ENCODE measurements at places on chromosomes 2 and 18.

DNA sequence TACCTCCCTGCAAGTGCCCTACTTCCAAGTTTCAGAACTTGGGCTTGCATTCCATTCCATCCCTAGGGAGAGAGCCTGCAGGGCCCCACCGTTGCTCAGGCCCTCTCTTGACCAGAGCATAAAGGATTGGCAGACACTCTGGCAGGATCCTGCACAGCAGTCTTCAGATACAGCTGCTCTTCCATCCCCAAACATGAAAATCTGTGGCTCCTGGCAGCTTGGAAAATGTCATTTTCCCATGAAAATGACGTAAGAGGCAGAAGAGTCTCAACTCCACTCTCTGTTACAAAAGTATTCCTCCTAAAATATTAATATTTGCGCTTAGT is 162.6 kb downstream of the GFPT1 start:
- no peak overlapping the region for H3K4me3 ChIP-seq
- H3K27me3 ChIP-seq, result no peaks in the 10 kb centered on the region
- H3K36me3 ChIP-seq, result no peaks in the 10 kb centered on the region
- no peaks in the 10 kb centered on the region for H3K4me1 ChIP-seq

DNA sequence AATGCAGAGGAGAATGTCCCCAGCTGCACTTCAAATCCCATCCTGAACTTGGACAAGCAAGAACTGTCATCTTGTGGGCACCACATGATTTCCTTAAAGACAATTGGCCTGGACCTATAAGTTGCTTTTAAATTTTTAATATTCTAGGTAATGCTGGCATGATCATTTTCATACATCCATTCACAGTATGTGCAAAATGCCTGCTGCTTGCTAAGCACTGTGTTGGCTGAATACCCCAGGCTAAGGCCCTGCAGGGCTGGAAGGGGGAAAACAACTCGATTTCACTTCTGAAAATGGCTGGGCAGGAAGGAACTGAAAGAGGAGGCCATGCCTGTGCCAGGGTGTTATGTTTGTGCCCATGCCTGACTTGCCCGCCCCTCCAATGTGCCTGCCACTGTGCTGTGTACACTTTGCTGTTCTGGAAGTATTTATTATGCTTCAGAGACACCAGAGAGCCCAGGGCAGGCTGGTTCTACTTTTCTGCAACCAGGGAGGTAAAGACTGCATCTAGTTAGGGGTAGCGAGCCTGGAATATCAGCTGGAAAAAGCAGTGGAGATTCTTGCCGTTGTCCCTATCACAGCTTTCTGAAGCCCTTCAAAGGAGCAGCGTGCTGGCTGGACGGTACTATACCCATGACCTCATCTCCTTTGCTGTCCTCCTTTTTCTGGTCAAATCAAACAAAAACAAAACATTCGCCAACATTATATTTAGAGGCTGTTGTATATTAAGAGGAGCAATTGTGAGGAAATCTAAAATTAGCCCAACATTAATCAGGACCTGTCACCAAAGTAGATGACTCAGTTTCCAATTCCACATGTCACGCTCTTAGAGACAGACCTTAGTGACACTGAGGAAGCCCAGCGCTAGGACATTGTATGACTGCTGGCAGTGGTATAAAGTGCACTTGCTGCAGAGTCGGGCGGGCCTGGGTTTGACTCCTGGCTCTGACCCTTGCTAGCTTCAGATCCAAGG is 158.1 kb downstream of the DDX1 start:
- DNase-seq, result no peak
- no peak overlapping the region for H3K27ac ChIP-seq
- H3K4me1 ChIP-seq, result no peaks in the 10 kb centered on the region

DNA sequence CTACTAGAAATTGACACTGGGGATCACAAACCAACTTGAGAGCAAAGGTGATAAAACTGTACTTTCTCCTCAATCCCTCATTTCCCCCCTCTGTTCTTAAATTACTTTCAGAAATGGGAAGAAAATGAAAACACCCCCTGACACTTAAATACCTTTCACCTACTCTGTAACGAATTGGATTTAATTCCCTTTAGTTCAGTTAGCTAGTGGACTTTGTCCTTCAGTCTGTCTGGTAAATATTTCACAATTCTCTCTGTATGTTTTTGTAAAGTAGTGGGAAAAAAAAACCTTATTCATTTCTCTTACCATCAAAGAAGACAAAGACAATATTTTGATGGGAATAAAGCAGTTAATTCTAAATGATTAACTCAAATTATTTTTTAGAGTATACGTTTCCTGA is 85.7 kb downstream of the CDH2 start:
- H3K27me3 ChIP-seq, result no peaks in the 10 kb centered on the region
- no peak overlapping the region for H3K27ac ChIP-seq
- no peak for DNase-seq
- no peaks in the 10 kb centered on the region for H3K4me1 ChIP-seq

DNA sequence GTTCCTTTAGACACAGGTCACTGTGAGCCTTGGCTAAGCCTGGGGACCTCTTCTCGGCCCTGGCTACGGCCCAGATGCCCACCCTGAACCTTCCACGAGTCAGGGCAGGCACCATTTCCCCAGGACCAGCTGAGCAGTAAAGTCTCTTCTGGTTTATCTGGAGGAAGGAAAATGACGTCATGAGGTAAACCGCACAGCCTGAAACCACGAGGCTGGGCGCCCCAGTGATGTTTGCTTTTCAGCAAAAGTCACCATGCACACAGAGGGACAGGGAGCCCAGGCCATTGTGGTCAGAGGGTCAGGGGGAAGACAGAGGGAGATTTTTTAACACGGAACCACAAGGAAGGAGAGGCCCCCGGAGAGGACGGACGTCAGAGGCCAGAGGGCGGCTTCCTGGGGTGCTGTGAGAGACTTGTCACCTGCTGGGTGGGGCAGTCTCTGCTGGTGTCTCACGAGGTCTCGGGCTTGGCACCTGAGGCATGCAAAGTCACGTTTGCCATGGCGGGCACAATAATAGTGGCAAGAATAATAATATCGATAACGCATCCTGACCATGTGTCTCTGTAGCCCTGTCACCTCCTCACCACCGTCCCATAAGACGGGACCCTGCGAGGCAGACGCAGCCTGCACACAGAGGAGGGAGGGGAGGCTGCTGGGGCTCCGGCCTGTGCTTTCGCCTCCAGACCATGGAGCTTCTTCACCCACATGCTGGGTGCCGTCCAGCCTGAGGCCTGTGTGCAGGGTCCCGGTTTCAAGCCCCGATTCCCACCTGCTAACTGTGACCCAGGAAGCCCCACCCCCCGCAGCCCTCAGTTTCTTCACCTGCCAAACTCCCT is 33.2 kb upstream of the FOSL2 start:
- H3K4me1 ChIP-seq, result peaks cover 39% of the 10 kb centered on the region
- peaks cover 33% of the 10 kb centered on the region for H3K27me3 ChIP-seq
- peak; percentile 61 for DNase-seq
- peak overlapping the region; percentile 5 for H3K4me3 ChIP-seq
- no peak overlapping the region for H3K27ac ChIP-seq
- H3K36me3 ChIP-seq, result no peaks in the 10 kb centered on the region

DNA sequence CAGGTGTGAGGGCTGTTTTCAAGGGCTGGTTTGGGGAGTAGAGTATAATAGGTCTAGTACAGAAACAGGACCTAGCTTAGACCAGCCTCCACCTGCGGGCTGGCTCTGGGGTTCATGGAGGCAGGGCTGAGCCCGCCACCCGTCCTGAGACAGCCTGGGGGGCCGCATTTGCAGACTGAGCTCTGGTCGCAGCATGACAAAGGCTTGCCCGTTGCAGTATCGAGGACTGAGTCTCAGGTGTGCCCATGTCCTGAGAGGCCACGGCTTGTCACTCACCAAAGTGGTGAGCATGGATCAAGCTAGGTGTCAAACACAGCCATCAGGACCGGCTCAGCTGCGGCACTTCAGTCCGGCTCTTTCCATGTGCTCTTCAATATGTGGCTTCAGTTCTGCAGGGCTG is 144.7 kb downstream of the KLHL29 start:
- H3K4me3 ChIP-seq, result no peak overlapping the region
- no peak for DNase-seq
- H3K36me3 ChIP-seq, result no peaks in the 10 kb centered on the region
- H3K27ac ChIP-seq, result no peak overlapping the region
- H3K27me3 ChIP-seq, result peaks cover 7% of the 10 kb centered on the region
- H3K4me1 ChIP-seq, result peaks cover 29% of the 10 kb centered on the region

GRCh38 chr18:12839526-12840196 is 44.4 kb downstream of the PTPN2 start:
- H3K4me3 ChIP-seq, result peak overlapping the region; percentile 17
- H3K4me1 ChIP-seq, result peaks cover 53% of the 10 kb centered on the region
- peak overlapping the region; percentile 93 for H3K27ac ChIP-seq
- no peaks in the 10 kb centered on the region for H3K27me3 ChIP-seq

DNA sequence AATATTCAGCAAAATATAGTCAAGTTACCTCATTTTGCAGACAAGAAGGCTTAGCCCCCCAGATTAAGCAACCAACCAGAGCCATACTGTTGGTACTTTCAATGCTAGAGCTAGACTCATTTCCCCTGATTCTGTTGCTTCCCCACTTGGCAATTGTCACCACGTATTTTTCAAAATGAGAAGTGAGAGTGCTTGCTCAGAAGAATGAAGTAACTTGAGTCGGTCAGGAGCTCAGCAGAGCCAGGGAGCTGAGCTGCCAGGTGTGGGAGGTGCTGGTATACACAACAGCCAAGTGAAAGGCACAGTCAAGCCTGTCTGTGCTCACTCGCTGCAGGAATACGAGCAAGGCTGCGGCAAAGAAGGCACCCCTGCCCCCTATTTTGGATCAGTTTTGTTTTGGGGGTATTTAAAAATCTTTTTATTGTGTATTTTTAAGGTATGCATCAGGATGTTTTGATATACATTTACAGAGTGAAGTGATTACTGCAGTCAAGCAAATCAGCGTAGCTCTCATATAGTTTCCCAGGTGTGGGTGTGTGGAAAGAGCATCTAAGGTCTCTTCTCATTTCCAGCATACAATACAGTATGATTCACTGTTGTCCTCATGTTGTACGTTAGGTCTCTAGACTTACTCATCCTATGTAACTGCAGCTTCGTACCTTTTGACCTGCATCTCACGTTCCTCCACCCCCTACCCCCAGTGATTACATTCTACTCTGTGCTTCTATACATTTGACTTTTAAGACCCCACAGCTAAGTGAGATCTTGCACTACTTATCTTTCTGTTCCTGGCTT is 62.4 kb downstream of the MRPS9 start:
- no peak overlapping the region for H3K4me3 ChIP-seq
- H3K4me1 ChIP-seq, result no peaks in the 10 kb centered on the region
- DNase-seq, result no peak
- no peaks in the 10 kb centered on the region for H3K27me3 ChIP-seq
- no peak overlapping the region for H3K27ac ChIP-seq

DNA sequence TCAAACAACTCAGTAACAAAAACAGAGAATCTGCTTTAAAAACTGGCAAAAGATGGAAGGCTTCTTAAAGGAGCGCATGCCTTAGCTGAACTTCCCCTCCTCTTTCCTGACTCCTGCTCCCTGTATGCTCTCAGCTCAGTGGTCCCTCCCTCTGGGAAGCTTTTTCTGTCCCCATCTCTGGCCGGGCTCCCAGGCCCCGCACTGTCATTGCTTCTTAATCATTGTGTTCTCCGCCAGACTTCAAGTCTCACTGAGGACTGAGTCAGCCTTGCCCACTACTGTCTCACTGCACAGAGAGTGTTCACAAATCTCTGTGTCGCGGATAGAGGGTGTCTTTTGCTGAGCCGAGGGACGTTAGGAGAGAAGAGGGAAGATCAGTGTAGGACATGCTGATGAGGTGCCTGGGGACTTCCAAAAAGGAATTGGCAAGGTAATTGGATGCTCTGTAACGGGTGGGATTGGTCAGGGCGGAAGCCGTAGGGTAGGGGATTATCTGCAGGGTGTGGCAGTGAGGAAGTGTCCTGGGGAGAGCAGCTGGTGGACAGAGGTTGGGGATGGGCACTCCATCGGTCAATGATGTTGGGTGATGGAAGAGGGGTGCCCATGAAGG is 16.2 kb downstream of the TOGARAM2 start:
- H3K36me3 ChIP-seq, result no peaks in the 10 kb centered on the region
- no peaks in the 10 kb centered on the region for H3K27me3 ChIP-seq
- H3K4me3 ChIP-seq, result no peak overlapping the region

- DNase-seq, result no peak
- no peak overlapping the region for H3K27ac ChIP-seq
- no peak overlapping the region for H3K4me3 ChIP-seq
- no peaks in the 10 kb centered on the region for H3K36me3 ChIP-seq
- H3K4me1 ChIP-seq, result no peaks in the 10 kb centered on the region
Measured at GRCh38 chr2:11566383-11566782, 32.5 kb downstream of the GREB1 start.

- no peak for DNase-seq
- no peak overlapping the region for H3K27ac ChIP-seq
- no peaks in the 10 kb centered on the region for H3K36me3 ChIP-seq
Measured at GRCh38 chr2:234678711-234679110, 181.8 kb upstream of the ARL4C start.

GRCh38 chr2:215687149-215688031 is 251.5 kb upstream of the FN1 start:
- H3K4me3 ChIP-seq, result no peak overlapping the region
- H3K27ac ChIP-seq, result no peak overlapping the region
- DNase-seq, result no peak

DNA sequence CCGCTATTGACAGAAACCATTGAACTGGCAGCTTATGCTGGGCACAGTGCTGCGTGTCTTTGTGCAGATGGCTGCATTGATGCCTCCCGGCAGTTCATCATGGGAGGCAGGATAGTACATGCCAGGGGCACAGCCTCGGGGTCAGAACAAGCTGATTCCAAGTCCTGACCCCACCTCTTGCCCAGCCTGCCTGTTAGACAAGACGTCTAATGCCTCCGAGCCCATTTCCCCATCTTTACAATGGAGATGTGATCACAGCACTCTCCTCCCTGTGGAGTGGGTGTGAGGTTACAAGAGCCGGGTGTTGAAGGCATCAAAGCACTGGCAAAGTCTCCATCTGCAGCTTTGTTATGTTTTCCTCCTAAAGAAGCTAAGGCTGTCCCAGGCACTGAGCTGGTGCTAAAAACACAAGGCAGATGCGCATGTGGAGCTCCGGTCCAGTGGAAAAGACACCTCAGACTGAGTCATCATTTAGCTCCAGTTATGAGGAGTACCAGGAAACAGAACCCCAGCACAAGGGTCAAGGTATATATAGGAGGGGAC is 125.7 kb upstream of the EPAS1 start:
- no peaks in the 10 kb centered on the region for H3K36me3 ChIP-seq
- H3K27ac ChIP-seq, result no peak overlapping the region
- H3K4me3 ChIP-seq, result no peak overlapping the region
- DNase-seq, result no peak

DNA sequence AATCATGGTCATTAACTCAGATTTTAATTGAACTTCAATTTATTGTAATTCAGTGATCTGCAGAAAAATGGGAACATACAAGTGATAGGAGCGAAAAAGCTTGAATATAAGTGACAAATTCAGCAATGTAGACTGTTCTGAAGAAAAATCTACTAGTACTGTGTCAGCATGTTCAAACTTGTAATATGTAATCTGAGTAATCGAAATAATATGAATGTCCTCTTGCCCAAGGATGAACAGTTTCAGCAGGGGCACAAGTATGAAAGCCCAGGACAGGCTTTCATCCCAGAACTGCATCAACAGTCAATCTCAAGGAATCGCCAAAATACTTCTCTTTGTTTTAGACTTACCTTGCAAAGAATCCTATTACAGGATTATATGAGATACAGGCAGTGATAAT is 1110.5 kb downstream of the LRP1B start:
- no peaks in the 10 kb centered on the region for H3K36me3 ChIP-seq
- no peak overlapping the region for H3K27ac ChIP-seq
- no peaks in the 10 kb centered on the region for H3K4me1 ChIP-seq

All from thymus (tissue), 14 donors.